ENCODE measurements at places on chromosomes 6 and 20. TPM values are rescaled to one million over a fixed set of nuclear protein-coding genes. Genes with fewer than 3 reads are reported as not detected.

DNA sequence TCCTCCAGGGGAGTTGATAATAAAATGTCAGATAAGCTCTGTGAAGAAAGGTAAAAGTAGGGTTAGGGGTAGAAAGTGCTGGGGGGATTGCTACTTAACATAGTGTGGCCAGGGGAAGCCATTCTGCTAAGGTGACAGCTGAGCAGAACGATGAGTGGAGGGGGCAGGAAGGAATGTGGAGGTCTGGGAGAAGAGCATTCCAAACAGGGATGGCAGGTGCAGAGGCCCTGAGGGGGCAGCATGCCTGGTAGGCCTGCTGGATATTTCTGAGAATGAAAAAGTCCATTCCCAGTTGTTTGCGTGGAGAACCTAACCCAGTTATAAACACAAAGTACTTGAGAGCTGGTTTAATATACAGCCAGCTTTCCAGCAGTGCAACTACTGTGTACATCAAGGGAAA lies 9.3 kb downstream of the GFRA4 start:
- no peak for DNase-seq

RNF182 gene
- 19.1 TPM for total RNA-seq

DNA sequence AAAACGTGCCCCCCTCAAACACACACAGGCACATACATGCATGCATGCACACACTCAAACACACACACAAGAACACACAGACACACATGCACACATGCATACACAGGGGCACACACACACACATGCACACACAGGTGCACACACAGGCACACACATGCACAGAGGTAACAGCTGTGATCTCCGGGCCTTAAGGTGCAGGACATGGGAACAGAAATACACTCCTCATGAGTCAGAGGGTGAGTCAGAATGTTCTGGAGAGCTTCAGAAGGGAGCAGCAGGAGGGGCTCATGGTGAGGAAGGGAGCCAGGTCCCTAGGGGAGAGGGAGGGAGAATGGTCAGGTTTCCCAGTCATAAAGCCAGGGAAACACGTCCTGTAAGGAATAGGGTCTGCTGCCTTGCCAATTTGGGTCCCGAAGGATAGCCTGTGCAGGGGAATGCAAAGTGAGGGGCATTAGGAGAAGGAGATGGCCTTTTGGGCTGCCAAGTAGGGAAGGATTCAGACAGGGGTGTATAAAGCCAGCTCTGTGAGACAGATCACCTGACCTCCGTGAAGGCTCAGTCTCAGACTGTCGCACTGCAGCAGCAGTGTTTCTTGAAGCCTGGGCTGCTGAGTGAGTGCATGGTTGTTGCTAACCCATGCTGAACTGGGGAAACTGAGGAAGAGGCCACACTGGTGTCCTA lies 123.9 kb downstream of the MAFB start:
- peak; percentile 63 for DNase-seq

GRCh38 chr6:143689852-143690251 lies 12.1 kb downstream of the PHACTR2 start:
- DNase-seq, result no peak

- DNase-seq, result no peak
These were observed 17.9 kb upstream of the RUNX2 start for GRCh38 chr6:45310118-45310788.

GRCh38 chr6:104226790-104227446 lies 632.8 kb downstream of the HACE1 start:
- no peak for DNase-seq

GRCh38 chr6:110283657-110284056 lies 74.5 kb downstream of the METTL24 start:
- DNase-seq, result no peak

GRCh38 chr20:13200767-13201500 lies 20.1 kb upstream of the ISM1 start:
- DNase-seq, result no peak

DNA sequence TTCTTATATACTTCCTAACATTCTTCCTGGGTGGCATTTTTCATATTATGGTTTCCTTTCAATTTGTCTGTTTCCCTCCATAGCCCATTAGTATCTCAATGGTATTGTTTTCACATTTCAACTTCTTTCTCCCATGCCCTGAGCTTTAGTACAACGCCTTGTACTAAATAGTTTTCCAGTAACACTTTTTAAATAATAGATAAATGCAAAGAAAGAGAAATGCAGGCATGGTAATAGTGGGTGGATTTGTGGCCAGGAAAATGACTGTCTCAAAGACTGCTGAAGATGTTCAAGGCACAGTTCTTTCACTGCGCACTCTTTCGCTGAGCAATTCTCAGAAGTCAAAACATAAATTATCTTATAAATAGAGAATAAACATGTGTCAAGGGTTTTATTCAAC lies 145.1 kb downstream of the LCA5 start:
- DNase-seq, result no peak

ETV7 gene
- total RNA-seq, result 0.87 TPM

GRCh38 chr6:131183427-131184095 lies 48.3 kb downstream of the AKAP7 start:
- DNase-seq, result no peak

DNA sequence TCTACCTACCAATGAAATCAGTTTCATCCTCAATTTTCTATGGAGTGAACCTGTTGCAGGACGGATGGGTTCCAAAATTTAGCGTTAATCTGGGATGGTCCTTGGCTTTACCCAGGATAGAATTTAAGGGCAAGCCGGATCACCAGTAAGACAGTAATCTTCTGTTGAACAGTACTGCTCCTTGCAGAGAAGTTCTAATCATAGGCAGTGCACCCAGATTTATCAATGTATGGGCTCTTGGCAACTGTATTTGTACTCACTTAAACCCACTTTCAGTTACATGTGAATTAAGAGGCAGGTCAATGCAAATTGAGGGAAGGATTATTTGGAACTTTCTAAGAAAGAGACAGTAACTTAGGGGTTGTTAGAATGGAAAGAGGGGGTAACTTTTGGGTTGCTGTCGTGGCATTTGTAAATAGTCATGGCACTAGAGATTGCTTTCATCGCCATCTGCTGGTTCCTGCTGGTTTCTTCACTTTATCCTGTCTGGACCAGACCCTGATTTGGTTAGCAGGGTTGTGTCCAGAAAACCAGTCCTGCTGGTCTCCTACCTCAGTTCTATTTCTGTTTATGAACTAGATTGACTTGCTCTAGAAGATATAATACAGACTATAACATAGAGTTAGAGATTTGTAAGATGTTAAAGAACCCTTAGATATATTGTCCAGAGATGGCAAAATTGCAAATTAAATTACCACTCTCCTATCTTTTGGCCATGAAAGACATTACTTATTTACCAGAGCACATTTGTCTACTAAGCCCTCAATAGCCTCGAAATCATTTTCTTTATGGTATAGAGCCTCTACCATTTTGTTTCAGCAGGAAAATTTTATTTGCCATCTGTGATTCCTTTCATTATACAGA lies 646.3 kb downstream of the UTRN start:
- no peak for DNase-seq

MAS1 gene
- total RNA-seq, result not detected
